NCI-H1092 (cell line): ENCODE measurements at places on chromosomes 1 and 21.

GRCh38 chr1:201061049-201061448 lies 37.5 kb upstream of the KIF21B start:
- DNase-seq = no peak

DNA sequence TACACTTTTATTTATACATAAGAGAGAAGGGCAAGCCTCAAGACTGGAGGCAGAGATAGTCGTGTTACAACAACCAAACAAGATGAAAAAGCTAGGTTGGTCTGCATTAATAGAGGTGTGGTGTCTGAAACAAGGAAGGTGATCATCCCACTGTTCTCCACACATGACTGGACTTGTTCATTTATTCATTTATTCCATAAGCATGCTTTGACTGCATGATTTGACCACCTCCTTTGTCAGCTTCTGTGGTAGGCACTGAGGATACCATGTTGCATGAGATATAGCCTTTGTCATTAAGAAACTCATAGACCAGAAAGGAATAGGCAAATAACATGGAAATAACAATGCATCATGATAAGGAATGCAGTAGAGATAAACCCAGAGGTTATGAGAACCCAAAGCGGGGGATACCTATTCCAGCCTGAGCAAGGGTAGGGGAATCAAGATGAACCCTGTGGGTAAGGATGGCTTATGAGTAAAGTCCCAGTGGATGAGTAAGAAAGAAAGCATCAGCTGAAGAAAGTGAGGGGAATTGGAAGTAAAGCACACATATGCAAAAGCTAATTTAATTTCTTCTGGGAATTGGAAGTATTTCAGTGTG lies 173.7 kb upstream of the FGGY start:
- DNase-seq = no peak

GRCh38 chr1:43279666-43280065 lies 5.7 kb downstream of the C1orf210 start:
- DNase-seq = no peak

DNA sequence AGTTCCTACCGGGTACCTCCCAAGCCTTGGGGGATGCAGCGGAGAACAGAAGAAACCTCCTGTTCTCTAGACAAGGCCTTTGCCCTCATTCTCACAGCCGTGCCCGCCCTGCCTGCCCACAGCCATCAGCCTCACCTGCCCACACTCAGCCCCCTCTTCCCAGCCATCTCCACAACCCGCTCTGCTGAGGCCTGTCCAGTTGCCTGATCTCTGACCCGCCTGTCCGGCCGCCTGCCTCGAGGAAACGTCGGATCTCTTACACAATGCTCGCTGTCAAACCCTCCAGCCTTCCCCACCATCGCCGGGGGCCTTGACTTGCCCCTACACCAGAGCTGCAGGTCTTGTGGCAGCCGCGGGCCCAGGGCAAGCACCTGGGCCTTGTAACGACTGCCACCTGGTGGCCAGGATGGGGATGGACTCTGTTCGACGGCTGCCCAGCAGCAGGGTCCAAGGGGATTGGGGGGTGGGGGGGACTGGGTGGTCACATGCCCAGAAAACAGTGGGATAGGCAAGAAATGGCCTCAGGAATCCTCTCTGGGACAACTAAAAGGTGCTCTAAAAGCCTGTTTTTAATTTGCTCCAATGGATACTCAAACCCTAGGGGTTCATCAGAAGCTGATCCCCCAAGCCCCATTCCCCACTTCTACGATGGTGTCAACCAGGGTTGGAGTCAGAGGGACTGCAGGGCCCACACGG lies 31.0 kb downstream of the SLC45A1 start:
- peak; percentile 35 for DNase-seq

DNA sequence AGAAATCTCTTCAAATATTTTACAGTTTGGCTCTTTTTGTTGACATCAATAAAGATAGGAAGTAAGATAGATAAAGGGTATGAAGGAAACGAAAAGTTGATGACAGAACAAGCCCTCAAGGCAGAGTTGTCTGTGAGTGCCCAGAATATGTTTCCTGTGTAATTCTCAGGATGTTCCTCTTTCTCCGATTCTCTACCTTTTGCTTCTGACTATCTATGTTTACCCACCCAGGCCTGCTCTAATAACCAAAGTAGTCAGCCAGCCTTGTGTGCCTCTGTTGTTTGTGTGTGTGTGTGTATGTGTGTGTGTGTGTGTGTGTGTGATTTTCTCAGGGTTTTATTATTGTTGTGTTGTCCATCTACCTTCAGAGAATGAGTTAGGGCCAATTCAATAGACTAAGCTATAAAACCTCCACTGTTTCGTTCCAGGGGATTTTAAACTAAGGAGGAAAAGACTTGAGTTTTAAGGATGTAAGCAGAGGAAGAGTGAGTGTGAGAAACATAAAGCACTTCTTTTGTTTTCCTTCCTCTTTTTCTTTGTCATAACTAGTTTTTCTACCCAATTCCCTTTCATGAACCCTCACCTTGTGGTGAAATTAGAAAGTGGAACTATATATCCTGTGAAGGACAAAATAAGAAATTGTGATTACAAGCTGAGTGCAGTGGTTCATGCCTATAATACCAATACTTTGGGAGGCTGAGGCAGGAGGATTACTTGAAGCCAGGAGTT lies 627.4 kb upstream of the NR5A2 start:
- DNase-seq = no peak

GRCh38 chr1:233372218-233373120 lies 44.9 kb downstream of the MAP3K21 start:
- DNase-seq = no peak

DNA sequence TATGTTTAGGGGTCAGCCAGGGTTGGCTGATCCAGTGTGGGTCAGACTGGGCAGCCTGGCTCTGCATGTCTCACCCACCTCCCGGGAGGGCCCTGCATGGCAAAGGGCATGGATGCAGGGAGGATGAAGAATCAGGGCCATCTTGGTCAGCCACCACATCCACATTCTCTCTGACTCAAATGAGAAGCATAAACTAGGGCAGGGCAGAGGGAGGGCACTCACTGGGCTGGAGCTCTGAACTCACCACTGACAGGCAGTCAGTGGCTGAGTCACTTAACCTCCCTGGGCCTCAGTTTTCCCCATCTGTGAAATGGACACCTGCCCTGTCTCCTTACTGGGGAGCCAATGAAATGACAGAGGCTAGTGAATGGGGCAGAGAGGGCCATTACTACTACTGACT lies 4.3 kb upstream of the CELA2A start:
- DNase-seq = no peak

- no peak for DNase-seq
These were observed 255.1 kb downstream of the FGGY start for GRCh38 chr1:59552007-59552406.
